ENCODE measurements at places on chromosomes 13 and 19.

GRCh38 chr19:2912306-2912705, 11.6 kb downstream of the ZNF57 start:
- DNase-seq: no peak

DNA sequence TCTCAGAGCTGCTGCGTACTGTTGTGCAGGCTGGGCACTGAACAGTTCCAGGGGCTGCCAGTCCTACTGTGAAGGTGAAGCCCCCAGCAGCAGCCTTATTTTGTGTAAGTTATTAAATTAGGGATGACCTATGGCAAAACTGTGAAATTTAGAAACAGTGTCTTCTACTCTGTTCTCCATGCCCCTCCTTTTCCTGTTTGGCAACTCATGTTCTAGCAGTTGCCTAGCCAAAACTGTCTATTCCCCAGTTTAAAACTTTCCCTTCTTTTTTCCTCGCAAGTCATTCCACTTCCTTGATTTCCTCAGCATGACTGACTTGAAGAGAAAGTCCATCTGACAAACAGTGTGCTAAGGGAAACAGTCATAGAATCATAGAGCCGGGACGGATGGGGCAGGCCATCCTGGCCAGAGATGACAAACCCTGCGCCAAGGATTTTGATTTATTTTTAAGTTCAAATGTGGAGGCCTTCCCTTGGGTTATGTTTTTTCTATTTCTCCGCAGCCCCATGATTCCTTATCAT, 78.1 kb upstream of the OLFM4 start:
- DNase-seq: no peak

- DNase-seq: no peak
These were observed 3.9 kb upstream of the NCR1 start for GRCh38 chr19:54902061-54902460.

GRCh38 chr13:67147342-67148133, 82.6 kb downstream of the PCDH9 start:
- no peak for DNase-seq

DNA sequence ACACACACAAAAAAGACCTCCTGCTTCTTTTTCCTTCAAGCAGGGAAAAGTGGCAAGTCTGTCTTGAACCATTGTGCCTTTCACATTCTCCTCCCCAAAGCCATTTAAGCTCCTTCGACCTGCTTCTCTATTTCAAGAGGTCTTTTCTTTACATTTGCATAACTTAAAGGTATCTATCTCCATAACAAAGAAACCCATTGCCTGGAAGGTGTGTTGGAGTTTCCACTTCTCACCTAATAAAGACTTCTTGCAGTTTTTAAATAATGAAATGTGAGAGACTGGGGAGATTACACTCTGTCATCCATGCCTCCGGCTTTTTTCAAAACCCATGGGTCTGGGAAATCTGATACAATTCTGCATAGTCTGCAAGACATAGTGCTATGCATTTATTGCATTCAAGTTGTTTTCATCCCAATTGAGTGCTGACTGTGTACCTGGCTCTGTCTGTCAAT, 41.8 kb upstream of the NBEA start:
- no peak for DNase-seq

DNA sequence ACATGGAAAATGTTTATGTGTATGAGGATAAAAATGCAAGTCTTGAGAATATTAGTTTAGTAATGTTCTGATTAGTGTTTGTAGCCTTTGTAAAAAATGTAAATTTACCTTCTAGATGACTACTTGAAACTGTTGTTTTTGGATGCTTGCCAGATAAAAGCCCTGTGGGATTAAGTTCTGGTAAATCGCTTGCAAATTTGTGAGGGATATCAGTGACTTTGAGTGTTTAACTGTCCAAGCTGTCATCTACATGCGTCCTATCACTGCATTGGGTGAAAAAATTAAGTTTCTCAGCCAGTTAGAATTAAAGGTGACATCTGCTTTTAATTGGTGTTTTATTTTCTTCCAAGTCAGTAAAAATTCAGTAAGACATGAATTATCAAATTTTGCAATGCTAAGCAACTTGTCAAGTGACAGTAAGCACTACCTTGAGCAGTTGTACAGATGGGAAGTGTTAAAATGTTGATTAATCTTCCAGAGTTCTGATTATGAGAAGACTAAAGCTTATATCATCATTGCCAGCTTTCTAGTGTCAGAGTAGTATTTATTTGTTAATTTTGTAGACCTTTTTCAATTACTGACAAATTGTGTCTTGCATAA, 88.0 kb downstream of the PCCA start:
- no peak for DNase-seq

GRCh38 chr19:17259118-17259780, 5.3 kb downstream of the USHBP1 start:
- DNase-seq: no peak

DNA sequence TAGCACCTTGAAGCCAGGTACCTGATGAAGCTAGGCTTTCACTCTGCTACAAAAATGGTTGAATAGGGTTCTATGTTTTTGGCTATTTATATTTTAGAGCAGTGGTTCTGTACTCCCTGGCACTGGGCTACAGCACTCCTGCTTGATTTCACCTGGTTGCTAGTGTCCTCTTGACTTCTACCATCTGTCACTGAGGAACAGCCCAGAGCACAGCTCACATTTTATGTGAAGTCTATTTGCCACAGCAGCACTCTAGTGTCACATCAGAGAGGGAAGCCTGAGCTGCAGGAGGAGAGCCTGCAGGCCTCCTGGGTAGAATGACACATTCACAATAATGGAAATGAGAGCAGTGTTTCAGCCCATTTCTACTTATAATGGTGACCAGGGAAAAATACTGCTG, 184.2 kb downstream of the ZNF486 start:
- no peak for DNase-seq

DNA sequence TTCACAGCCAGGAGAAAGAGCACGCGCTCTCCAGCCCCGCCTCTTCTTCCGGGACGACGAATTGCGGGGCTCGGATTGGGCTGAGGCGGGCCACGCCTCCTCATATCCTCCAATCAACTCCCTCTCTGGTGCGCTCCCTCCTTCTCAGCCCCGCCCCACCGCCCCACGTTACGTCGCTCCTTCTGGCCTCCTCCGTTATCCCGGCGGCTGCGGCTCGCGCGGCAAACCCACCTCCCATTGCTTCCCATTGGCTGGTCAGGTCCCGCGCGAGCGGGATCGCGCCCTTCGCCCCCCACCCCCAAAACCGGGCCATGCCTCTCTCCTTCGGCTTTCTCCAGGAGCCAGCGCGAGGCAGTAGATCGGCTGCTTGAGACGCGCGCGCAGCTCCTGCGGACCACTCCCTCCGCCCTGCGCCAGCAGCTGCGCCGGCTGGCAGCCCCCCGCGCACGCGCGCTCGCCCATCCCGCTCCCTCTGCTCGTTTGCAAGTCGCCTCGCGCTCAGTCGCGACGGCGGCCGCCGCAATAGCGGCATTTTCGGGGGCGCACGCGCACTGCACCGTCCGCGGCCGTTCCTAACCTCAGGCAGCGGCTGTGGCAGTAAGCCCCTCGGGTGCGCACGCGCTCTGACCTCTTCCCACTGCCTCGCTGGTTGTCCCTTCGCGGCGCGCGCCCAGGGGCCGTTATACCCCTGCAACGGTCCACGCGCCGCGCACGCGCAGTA, 512 bp upstream of the ARHGAP35 start:
- peak; percentile 98 for DNase-seq

- no peak for DNase-seq
These were observed 7.3 kb downstream of the PTGER1 start for GRCh38 chr19:14467816-14468215.

- no peak for DNase-seq
These were observed 18.4 kb upstream of the ACOD1 start for GRCh38 chr13:76929851-76930374.

DNA sequence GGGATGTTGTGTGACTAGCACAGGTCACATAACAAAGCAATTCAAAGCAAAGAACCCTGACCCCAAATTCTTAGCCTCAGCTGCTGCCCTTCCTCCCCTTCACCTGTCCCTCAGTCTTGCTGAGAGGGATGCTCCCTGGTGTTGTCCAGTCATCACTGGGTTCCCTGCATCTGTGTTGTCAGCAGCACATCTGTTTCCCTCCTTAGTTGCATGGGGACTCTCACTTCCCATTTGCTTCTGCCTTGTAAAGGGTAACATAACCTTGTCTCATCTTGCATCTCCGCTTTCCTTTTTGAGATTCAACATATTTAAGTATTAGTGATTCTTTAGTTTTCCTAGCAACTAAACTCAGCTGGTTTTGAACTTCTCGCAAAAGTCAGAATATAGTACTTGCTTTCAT, 54.0 kb downstream of the SPATA13 start:
- no peak for DNase-seq

GRCh38 chr13:78636495-78636894, 22.5 kb downstream of the OBI1 start:
- DNase-seq: no peak

DNA sequence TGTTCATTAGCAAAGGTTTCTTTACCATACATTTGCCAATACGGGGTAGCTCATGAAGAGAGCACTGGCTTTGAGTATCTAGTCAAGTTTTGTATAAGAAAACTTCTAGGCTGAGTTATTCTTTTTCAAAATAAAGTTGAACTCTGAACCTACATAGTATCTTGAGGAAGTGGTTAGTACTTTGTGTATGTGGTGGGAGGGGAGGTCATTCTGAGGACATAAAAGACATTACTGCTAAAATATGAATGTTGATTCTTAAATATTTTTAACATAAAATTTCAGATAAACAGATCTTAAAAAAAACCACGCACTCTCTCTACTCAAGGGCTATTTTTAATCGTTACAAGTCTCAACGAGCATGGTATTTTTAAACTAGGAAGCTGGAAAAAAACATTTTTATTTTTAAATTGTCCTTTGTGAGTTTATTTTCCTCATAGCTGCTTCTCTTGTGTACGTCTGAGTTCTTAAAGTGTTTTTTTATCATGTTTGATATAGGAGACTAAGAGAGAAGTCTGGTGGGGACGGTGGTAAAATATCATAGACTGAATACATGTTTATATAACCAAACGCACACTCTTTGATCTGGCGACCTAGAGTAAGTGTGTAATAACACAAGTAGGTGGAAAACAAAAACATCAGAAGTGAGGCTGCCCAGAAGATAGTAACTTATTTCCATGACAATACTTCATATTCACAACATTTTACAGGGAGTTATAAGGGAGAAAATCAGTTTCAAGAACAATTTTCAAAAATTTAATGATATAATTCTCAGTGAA, 118.0 kb upstream of the POSTN start:
- DNase-seq: no peak
